A549 treated with ZK216348 at 1 μM for 4 hours (cell line): ENCODE measurements at places on chromosomes 3 and 15. TPM values are rescaled to one million over a fixed set of nuclear protein-coding genes. Genes with fewer than 3 reads are reported as not detected.

Gene PLA1A
- 0.21 to 0.38 TPM (median 0.21 TPM) in 5 replicates for total RNA-seq

Gene THSD4
- total RNA-seq: 19.2 to 33.5 TPM (median 25.7 TPM) in 5 replicates

Gene RETNLB
- not detected in 5 replicates for total RNA-seq

Gene GOLGA8R
- 0.14 to 0.34 TPM (median 0.24 TPM) in 5 replicates for total RNA-seq

Gene WDR93
- total RNA-seq: 0.09 to 0.64 TPM (median 0.18 TPM) in 5 replicates

Gene DOCK3
- 0.35 to 0.46 TPM (median 0.39 TPM) in 5 replicates for total RNA-seq

Gene CCR3
- not detected in 5 replicates for total RNA-seq

Gene C3orf85
- not detected in 5 replicates for total RNA-seq

Gene KIF7
- 3.1 to 5.6 TPM (median 4.8 TPM) in 5 replicates for total RNA-seq

Gene ST8SIA2
- 0.25 to 1.3 TPM (median 0.53 TPM) in 5 replicates for total RNA-seq

Gene RASGRF1
- total RNA-seq: 0.32 to 1.9 TPM (median 0.54 TPM) in 5 replicates

Gene IL17RC
- 15.2 to 24.5 TPM (median 18.9 TPM) in 5 replicates for total RNA-seq

Gene TIPIN
- total RNA-seq: 19.5 to 45.2 TPM (median 23.0 TPM) in 5 replicates

Gene NEDD4
- total RNA-seq: 41.0 to 73.3 TPM (median 57.5 TPM) in 5 replicates

Gene PATL2
- total RNA-seq: 0.13 to 0.28 TPM (median 0.27 TPM) in 3 of 5 replicates, not detected in the others

Gene DUOX1
- total RNA-seq: not detected in 5 replicates

Gene NAA80
- 4.6 to 8.6 TPM (median 6.1 TPM) in 5 replicates for total RNA-seq

Gene RBP2
- not detected in 5 replicates for total RNA-seq

Gene SLC28A2
- not detected in 5 replicates for total RNA-seq

Gene IMPG2
- 0.04 TPM in 1 of 5 replicates, not detected in the others for total RNA-seq

Gene MB21D2
- total RNA-seq: 3.3 to 5.2 TPM (median 5.0 TPM) in 5 replicates

Gene GHSR
- total RNA-seq: not detected in 5 replicates

Gene ZNF385D
- not detected in 5 replicates for total RNA-seq

Gene ITGB5
- total RNA-seq: 348 to 453 TPM (median 414 TPM) in 5 replicates

Gene ALAS1
- total RNA-seq: 38.4 to 51.7 TPM (median 49.5 TPM) in 5 replicates

Gene CAMKV
- 0.26 to 0.77 TPM (median 0.45 TPM) in 5 replicates for total RNA-seq

Gene IL16
- 0.24 TPM in 1 of 5 replicates, not detected in the others for total RNA-seq

Gene ANKUB1
- total RNA-seq: not detected in 5 replicates

Gene CCRL2
- 0.14 to 0.42 TPM (median 0.16 TPM) in 3 of 5 replicates, not detected in the others for total RNA-seq

Gene UMPS
- total RNA-seq: 44.6 to 60.8 TPM (median 52.1 TPM) in 5 replicates

Gene BCHE
- 0.50 to 0.87 TPM (median 0.74 TPM) in 5 replicates for total RNA-seq

Gene GRM2
- 0.07 to 0.24 TPM (median 0.08 TPM) in 3 of 5 replicates, not detected in the others for total RNA-seq

Gene SRGAP3
- 0.49 to 0.98 TPM (median 0.79 TPM) in 5 replicates for total RNA-seq

Gene KBTBD13
- total RNA-seq: not detected in 5 replicates

Gene PIGX
- total RNA-seq: 29.2 to 31.9 TPM (median 29.3 TPM) in 5 replicates

Gene SENP5
- total RNA-seq: 4.5 to 7.9 TPM (median 6.4 TPM) in 5 replicates

Gene PLOD2
- total RNA-seq: 75.4 to 142 TPM (median 121 TPM) in 5 replicates

Gene CHRD
- 0.07 to 0.42 TPM (median 0.15 TPM) in 5 replicates for total RNA-seq
